Erythroblast (primary cell): ENCODE measurements at places on chromosomes 4 and X.

GRCh38 chrX:71365356-71365874, 742 bp upstream of the TAF1 start:
- DNase-seq: no peak

DNA sequence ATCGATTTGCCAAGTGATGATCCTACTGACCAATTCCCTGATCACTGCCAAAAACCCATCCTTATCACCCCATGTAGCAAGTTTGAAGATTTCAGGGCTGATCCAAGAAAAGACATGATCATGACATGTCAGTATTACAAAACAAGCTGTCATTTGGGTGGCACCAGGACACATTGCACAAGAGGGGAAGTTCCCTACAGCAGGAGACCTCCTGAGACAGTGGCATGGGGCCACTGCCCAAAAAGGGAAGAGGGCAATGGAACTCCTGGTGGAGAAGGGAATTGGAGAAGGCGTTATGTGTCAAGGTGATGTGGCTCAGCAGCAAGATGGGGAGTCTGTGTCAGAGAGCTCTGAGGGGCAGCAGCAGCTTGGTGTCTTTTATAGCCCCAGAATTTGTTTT, 43.4 kb downstream of the ZNF182 start:
- no peak for DNase-seq

DNA sequence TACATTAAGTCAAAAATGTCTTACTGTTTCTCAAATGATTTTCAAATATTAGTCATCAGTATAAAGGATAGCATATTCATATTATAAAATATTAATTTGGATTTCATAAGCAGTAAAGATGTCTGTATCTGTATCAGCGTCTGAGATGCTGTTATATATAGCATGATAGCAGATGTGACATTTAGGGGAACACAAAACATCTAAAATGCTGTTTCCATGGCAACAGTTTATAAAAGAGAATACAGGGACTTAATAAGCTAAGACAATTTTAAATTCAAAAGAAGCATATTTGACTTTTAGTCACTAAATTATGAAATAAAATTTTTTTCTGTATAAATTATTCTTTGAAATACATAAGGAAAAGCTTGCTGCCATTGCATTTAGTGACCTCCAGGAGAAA, 432.2 kb downstream of the PDGFC start:
- DNase-seq: no peak

DNA sequence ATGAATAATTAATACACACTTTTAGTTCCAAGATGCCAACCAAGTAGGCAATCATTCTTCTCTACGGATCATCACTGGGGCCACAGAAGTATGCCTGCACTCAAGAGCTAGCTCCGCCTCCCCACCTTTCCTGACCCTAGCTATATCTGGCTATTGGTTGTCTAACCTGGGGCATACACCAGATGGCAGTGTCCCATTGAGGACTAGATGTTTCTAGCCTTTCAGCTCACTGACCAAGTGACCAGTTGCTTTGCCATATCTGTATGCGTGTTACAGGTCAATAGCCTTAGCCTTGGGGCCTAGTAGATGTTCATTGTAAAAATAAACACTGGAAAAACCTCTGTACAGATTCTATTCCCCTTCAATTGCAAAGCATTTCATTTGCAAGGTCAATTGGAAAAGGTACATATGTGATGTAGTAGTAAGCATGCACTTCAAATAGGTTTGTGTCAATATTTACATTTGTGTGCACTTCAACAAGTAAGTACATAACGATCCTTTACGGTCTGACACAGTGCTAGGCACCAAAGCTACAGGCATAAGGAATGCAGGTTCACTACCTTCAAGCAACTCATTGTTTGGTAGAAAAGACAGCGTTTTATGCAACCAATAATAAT, 521.7 kb downstream of the PPARGC1A start:
- peak; percentile 0 for DNase-seq

DNA sequence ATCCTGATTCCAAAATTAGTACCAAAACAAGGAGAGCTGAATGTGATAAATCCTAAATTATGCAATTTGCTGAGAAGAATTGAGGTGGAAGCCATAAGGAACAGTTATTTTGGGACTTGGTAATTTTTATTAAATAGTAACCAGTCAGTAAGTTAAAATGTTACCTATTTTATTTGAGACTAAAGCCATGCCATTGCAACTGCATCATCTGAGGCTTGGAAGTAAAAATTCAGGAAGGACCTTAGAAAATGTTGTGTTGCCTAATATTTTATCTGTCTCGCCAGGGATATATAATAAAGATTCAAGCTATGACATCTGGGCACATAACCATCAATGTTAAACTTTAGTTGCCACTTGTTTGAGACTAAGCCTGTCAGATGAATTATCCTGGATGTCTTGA, 341.3 kb upstream of the MAGEB16 start:
- no peak for DNase-seq

GRCh38 chrX:101619364-101619763, 1.6 kb upstream of the ARMCX6 start:
- DNase-seq: peak; percentile 5

- DNase-seq: no peak
These were observed 285.3 kb downstream of the SMARCA1 start for GRCh38 chrX:129238011-129238410.

GRCh38 chrX:2697741-2698299, 6.7 kb downstream of the CD99 start:
- DNase-seq: no peak

- DNase-seq: no peak
These were observed 391.0 kb downstream of the GPAT3 start for GRCh38 chr4:83926950-83927349.
